ENCODE measurements at places on chromosomes 13 and 19.

DNA sequence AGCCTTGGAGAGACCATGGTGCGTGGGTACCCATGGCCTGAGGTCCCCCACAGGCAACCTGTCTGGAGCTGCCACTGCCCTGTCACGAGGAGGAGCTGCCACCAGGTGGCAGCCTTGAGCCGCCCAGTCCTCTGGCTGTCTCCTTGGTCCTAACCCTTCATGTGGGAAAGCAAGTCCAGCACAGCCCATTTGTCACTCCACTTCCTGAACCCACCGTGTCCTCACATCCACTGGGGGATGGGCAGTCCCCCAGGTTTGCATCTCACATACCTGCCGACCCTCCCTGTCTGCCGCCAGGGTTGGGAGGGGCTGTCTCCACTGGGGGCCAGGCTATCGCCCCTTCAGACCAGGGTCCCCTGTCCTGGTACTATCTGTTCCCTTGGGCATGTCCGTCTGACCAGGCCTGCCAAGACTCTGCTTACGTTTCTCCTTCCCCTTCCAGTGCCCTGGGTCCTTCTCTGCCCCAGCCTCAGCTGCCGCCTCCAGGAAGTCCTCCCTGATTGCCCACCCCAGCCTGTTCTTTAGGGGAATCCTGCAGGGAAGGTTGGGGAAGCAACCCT is 4.5 kb downstream of the FAM174C start:
- DNase-seq = peak; percentile 91

- DNase-seq = peak; percentile 89
Measured at GRCh38 chr19:14571695-14572490, at the start of gene NDUFB7. NDUFB7 (minus strand) TSS chr19:14572066; CDS start chr19:14572000, 66 bp downstream.

- no peak for DNase-seq
Measured at GRCh38 chr13:20860844-20861243, 41.7 kb downstream of the XPO4 start.

- DNase-seq = peak; percentile 44
Measured at GRCh38 chr13:59477011-59477410, 686.7 kb downstream of the DIAPH3 start.

DNA sequence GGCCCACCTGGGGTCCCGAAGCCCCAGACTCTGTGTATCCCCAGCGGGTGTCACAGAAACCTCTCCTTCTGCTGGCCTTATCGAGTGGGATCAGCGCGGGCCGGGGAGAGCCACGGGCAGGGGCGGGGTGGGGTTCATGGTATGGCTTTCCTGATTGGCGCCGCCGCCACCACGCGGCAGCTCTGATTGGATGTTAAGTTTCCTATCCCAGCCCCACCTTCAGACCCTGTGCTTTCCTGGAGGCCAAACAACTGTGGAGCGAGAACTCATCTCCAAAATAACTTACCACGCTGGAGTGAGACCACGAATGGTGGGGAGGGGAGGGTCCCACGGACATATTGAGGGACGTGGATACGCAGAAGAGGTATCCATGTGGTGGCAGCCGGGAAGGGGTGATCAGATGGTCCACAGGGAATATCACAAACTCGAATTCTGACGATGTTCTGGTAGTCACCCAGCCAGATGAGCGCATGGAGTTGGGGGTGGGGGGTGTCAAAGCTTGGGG is 1.0 kb upstream of the ICAM5 start:
- DNase-seq = peak; percentile 71

DNA sequence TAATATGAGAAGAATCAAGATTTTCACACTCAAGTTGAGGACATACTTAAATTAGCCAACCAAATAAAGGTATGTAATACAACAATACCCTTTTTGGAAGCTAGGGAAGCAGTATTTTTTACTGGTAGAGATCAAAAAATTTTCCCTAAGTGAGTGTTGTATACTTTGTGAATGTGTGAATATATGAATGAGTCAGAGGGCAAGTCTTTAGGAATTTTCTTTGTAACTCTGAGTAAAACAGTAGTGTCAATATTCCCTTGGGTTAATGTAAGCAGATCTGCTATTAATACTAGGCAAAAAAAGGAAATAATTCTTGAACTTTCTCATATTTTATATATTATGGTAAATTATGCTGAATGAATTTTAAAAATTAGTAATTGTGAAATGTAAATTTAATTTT is 1161.8 kb upstream of the MIR17HG start:
- no peak for DNase-seq

DNA sequence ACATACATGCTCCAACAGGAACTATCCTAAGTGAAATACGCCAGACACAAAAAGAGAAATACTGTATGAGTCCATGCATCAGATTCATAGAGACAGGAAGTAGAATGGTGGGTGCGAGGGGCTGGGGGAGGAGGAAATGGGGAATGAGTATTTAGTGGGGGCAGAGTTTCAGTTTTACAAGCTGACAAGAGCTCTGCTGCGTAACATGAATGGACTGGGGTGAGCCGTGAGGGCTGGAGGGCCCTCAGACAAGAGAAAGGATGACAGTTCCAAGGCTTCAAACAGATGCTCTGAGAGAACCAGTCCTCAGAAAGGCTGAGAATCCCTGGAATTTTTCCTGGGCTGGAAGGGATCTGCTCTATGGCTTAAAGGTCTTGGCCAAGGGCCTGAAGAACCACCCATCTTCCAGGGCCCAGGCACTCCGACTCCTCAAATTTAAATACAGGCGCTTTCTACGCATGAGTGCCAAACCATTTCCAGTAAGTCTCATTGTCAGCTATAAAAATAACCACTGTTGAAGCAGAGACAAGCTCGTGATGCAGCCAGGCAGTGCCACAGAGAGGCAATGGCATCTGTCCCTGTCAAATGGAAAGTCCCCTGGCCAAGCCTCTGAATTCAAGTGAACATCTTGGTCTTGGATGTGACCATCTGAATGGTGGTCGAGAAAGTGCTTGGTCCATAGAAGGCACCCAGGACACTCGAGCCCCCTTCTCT is 17.5 kb downstream of the KLF2 start:
- DNase-seq = no peak

DNA sequence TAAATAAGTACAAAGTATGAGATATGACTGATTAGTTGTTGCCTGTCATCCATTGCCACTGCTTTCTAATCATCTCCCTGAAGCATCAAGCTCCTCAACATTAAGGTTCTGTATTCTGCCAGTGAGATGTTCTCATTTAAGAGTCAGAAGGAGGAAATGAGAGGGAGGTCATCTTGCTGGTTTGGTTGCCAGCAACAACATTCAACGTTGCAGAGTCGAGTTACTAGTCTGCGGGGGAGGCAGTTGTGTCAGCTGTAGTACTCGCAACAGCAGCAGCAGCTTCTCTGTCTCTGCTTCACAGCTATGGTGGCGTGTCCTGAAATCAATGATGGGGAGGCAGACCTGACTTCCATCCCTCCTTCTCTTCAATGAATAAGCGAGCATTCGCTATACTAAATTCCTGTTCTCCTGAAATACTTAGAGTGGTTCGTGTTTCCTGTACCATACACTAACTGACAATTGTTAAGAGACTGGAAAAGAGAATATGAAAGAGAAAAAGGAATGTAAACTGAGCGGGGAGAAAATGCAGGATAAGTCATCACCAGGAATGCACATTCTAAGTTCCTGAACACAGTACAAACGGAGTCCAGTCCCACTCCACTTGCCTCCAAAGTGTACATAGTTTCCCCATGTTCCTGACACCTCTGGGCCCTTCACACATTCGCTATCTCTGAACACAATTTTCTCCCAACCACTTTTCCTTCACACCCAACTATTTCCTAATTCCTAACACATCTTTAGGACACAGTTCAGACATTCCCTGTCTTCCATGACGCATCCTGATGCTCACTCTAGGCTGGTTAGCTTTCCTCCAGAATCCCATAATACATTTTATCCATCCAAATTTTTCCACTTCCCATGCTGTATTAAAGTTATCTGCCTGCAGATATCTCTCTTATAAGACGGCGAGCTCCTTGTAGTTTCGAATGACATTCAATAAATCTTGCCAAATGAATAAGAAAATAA is 263.0 kb downstream of the KLF12 start:
- DNase-seq = no peak

DNA sequence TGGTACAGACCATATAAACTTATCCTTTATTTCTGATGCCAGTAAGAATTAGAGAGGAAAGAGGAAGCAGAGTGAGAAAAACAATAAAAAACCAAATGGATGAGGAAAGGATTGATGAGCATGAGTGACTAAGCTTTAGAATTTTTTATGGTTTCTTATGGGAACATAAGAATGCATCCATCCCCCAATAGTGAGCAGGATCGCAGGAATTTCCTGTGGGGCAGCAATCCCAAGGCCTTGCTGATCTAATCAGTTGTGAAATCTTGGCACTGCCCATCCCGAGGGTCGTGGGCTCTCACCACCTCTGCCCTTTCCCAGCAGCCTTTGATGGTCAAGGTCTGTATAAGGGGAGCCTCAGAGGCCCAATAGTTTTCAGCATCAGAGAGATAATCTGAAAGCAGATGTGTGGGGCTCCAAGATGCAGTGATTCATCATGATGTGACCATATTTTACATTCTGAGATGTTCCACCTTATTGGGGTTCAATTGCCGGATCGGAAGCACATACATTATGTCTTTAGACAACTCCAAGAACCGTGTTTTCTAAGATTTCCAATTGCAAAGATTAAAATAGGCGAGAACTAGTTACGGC is 222.1 kb downstream of the DNAJC15 start:
- DNase-seq = no peak

DNA sequence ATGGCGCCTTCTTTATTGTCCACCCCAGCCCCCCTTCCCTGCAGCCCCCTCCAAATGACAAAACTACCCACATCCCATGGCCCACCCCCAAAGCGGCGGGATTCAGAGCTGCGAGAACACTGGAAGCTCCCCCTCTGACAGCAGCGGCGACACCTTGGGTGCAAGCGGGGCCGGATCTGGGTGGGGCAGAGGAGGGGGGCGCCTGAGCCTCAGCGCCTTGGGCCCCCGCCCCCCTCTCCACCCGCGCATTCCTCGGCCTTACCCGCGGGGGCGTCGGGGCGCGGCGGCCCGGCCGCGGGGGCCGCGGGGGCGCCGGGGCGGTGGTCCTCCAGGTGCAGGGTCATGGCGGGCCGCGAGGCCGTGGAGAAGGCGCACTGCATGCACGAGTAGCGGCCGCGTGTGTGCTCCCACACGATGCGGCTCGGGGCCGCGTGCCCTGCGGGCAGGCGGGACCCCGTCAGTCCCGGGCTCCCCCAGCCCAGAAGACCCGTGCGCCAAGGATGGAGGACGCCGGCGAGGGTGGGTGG is 3.3 kb downstream of the ZNF414 start:
- no peak for DNase-seq

GRCh38 chr19:52189735-52190486 is at the start of gene PPP2R1A:
PPP2R1A (plus strand) TSS chr19:52190052; CDS start chr19:52190097, 45 bp downstream.
- DNase-seq = peak; percentile 100

GRCh38 chr13:35954207-35954560 is 177.0 kb downstream of the DCLK1 start:
- no peak for DNase-seq

GRCh38 chr13:111598747-111599146 is 278.3 kb downstream of the TEX29 start:
- DNase-seq = no peak

GRCh38 chr19:30163663-30164062 is 208.5 kb upstream of the ZNF536 start:
- DNase-seq = no peak

DNA sequence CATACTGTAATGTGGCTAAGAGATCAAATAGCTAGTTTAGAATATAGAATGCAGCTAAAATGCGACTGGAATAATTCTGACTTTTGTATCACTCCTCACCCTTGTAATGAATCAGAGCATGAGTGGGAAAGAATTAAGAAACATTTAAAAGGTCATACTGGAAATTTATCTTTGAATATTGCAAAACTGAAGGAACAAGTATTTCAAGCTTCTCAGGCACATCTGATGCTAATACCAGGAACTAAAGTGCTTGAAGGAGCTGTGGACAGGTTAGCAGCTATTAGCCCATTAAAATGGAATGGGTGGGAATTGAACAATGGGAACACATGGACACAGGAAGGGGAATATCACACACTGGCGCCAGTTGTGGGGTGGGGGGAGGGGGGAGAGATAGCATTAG is 144.2 kb upstream of the ZNF91 start:
- DNase-seq = no peak

DNA sequence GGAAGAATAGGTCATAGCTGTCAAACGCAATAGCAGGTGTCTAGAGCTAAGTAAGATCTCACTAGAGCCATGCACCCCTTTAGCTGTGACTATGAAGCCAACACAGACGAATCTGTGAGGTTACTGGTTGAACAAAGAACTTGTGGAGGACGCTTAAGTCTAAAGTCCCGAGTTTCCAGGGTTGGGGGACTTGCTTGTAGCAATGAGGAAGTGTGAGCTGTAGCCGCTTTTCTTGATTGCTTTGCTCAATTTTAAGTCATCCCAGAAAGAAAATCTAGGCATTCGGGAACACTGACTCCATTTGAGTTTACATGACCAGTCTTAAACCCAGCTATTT is 1.6 kb downstream of the GPC5 start:
- no peak for DNase-seq

- DNase-seq = no peak
Measured at GRCh38 chr13:59319276-59319675, 844.5 kb downstream of the DIAPH3 start.

DNA sequence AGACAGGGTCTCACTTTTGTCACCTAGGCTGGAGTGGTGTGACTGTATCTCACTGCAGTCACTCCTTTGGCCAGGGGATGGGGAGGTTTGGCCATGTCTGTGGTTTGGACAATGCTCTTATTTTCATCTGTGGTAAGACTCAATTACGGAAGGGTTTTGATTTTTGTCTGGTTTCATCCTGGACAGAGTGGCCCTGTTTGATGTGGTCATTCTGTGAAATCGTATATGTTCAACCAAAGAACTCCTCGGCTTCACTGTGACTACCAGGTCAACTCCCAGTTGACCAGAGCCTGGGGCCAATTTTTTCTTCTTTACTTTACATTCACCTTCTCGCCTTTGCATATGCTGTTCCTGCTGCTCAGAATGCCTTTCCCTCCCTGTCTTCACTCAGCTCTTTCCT is 6.8 kb upstream of the CCDC124 start:
- no peak for DNase-seq

All from HT-29 (cell line).